Stimulated activated CD4-positive, alpha-beta T cell treated with anti-CD3 and anti-CD28 coated beads, Interleukin-2, amount 100 ng/mL, for 48 hours (primary cell): ENCODE measurements at places on chromosomes 16 and 17.

DNA sequence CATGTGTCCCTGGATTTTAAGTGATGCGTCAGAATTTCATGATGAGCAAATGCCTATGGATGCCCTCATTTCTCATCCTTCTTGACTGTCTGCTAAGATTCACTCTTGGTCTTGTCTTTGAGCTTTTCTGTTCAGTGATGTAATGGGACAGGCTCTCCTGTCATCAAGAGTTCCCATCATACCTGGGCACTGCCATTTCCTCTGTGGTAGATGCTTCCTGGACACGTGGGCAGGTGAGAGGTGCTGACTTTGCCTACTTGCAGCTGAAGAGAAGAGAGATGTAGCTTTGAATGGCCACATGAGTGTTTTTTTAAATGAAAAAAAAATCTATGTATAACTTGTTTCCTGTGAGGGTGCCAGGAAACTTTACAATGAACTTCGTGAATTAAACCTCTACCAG, 557.7 kb downstream of the MAF start:
- DNase-seq, result no peak

DNA sequence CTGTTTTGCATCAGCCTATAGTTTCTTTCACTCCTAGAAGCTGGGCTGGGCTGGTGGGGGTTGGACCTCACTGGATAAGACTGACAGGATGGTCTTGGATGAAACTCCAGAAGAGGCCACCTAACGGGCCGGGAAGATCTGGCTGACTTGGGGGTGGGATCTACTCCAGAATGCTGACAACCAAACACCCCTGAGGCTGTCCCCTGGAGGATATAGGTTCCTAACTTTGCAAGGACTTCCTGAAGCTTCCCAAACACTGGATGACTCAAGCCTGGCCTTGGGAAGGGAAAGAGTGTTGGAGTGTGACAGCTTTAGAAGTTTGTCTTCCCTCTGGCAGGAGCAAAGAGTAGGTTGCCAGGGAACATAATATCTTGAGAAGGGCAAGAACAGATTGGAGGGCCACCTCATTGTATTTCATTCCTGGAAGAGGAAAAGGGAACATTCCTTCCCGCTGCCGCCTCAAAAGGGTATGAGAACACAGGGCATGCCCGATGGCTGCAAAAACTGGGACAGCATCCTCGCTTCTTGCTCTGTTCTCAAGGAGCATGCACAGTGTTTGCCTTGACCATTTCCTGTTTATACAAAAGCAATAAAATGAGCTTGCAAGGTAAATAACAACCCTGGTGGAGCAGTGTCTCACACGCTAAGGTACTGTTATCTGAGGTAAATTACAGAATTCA, 6.8 kb upstream of the CYB5B start:
- no peak for DNase-seq

DNA sequence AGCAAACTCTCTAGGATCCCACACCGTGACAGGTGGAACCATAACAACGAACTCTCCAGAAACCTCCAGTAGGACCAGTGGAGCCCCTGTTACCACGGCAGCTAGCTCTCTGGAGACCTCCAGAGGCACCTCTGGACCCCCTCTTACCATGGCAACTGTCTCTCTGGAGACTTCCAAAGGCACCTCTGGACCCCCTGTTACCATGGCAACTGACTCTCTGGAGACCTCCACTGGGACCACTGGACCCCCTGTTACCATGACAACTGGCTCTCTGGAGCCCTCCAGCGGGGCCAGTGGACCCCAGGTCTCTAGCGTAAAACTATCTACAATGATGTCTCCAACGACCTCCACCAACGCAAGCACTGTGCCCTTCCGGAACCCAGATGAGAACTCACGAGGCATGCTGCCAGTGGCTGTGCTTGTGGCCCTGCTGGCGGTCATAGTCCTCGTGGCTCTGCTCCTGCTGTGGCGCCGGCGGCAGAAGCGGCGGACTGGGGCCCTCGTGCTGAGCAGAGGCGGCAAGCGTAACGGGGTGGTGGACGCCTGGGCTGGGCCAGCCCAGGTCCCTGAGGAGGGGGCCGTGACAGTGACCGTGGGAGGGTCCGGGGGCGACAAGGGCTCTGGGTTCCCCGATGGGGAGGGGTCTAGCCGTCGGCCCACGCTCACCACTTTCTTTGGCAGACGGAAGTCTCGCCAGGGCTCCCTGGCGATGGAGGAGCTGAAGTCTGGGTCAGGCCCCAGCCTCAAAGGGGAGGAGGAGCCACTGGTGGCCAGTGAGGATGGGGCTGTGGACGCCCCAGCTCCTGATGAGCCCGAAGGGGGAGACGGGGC, 1.3 kb downstream of the SPN start:
- DNase-seq, result peak; percentile 40

DNA sequence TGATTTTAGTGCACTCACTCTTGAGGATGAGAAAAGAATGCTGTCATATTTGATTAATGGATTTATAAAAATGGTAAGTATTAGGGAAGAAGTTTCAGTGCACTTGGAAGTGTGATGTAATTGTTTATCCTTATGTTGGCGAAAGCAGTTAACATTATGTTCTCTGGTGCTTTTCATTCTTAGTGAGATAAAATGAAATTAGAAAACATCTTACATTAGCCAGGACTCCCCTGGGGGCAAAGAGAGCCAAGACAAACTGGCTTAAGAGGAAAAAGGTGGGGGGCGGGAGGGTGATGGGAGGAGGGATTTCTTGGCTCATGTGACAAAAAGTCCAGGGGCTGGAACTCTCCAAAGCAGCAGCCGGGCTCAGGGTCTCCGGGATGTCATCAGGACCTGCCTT, 73.2 kb downstream of the KNOP1 start:
- no peak for DNase-seq

DNA sequence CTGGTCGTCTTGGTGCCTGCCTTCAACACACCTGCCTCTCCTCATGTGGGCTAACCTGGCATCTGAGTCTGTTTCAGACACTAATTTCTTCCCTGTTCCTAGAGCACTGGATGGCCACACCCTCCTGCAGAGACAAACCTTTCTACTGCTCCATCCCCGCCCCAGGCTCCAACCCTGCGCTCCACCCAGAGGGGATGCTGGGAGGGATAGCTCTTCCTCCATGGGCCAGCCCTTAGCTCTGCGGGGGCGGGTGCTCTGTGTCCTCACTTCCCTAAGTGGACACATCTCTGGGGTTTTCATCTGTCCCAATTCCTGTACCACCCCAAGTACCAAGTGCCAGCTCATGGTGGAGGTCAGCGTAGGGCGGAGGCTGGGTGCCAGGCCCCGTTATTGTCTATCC, 11.0 kb upstream of the CRISPLD2 start:
- no peak for DNase-seq
